Activated CD4-positive, alpha-beta T cell treated with anti-CD3 and anti-CD28 coated beads for 48 hours (primary cell): ENCODE measurements at places on chromosomes 7 and 10.

DNA sequence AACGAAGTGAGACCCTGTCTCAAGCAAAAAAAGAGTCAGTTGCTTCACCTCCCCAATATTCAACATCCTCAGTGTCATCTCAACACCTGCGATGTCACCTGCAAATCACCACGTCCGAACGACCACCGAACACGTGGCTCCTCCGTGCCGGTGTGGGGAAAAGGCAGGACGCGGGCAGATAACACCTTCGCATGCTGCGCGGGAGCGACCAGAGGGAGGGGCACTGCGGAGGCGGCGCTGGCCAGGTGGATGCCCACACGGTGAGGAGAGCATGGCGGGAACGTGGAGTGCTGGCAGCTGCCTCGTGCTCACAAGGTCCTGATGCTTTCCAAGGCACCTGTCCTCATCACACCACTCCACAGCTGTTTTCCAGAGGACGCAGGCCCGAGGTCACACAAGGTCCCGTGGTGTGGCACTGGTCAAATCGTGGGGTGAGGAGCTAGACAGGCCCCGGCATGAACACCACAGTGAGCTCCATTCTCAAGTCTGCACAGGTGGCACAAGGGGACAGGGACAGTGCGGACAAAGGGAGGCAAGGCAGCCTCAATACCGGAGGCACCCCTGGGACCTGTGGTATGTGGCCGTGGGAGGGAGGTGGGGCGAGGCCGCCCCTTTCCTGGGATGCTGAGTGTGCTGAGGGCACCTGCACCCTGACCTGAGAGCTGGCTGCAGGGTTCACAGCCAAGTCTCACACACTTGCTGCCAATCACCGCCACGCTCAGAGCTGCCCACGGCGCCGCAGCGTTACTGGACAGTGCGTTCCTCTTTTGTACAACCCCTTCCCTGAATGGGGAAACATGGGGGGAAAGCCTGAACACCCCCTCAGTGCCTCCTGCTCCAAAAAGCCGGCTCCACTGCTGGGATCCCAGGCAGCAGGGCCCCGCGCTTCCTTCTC, 13.0 kb downstream of the TUBGCP2 start:
- no peak for DNase-seq

DNA sequence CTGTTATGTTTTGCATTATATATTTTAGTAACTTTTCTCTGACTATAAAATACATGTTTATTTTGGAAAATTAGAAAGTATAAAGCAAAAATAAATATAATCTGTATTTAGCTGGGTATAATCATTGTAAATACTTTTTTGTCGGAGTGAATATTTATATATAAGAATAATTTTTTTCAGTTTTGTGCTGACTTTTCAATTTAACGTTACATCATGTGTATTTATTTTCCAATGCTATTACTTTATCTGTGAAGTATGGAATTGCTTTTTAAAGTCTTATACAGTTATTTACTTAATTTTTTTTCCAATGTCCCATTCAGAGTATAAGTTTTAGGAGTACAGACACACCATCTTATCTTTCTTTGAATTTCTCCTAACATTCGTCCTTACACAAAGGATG, 15.2 kb downstream of the AP3M1 start:
- DNase-seq, result no peak

DNA sequence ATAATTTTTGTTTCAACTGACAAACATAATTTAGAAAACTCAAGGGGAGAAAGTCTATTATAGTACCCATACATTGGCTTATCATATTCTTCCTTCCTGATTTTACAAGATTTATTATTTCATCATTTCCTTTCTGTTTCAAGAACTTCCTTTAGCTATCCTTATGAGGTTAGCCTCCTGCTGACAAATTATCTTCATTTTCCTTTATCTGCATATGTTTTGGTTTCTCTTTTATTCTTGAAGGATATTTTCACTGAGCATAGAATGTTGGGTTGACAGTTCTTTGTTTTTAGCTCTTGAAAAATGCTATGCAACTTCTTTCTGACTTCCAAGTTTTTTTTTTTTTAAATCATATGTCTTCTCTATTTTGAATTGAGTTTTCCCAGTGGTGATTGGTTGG, 21.3 kb upstream of the TCERG1L start:
- DNase-seq, result no peak

DNA sequence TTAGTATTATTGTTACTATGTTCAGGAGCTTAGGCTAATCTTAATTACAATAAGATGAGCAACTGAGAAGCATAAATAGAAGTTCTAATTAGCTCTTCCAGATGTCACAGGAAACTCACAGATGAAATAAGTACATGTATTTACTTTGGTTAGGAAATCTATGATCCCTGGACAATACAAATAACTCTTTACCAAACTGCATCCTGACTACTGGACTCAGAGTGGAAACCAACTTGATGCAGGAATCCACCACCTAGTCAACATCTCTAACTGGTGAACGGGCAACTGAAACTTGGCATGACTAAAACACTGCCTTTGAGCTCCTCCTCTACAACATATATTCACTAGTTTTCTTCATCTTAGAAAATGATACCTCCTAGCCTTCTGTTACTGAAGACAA, 193.2 kb downstream of the AGMO start:
- no peak for DNase-seq
